Neural progenitor cell (in vitro differentiated cells): ENCODE measurements at places on chromosomes 2 and 18. TPM values are rescaled to one million over a fixed set of nuclear protein-coding genes. Genes with fewer than 3 reads are reported as not detected.

- H3K27me3 ChIP-seq = no peaks in the 10 kb centered on the region
- H3K36me3 ChIP-seq = no peaks in the 10 kb centered on the region
- peaks cover 16% of the 10 kb centered on the region for H3K4me1 ChIP-seq
- no peak overlapping the region for H3K27ac ChIP-seq
Measured at GRCh38 chr18:32337347-32337746, 133.3 kb downstream of the GAREM1 start.

GRCh38 chr2:103860016-103860415, 993.9 kb upstream of the POU3F3 start:
- H3K36me3 ChIP-seq = no peaks in the 10 kb centered on the region
- H3K27me3 ChIP-seq = no peaks in the 10 kb centered on the region
- DNase-seq = no peak
- no peaks in the 10 kb centered on the region for H3K4me1 ChIP-seq
- H3K4me3 ChIP-seq = no peak overlapping the region

DNA sequence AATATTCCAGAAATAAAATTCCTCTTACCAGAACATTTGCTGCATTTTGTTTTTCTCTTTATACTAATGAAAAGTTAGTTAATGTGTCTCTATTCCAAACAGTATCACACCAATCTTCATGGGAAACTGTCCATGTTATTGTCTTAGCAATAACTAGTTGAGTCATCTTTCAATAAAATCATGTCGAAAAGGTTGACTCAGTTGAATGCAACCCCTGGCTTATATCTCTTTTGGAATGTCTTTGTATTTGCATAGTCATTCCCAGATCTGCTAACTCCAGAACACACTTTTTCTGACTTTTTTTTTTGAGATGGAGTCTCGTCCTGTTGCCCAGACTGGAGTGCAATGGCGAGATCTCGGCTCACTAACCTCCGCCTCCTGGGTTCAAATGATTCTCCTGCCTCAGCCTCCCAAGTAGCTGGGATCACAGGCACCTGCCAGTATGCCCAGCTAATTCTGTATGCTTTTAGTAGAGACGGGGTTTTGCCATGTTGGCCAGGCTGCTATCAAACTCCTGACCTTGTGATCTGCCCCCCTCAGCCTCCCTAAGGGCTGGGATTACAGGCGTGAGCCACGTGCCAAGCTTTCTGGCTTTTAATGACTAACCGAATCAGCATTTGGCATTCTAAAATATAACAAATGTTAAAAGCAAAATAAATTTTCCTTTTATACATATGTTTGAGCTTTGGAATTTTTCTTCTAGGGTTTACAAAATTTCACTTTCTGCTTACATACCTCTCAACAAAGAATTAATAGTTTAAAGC, 133.2 kb upstream of the GULP1 start:
- no peak overlapping the region for H3K27ac ChIP-seq
- H3K4me3 ChIP-seq = no peak overlapping the region
- no peaks in the 10 kb centered on the region for H3K4me1 ChIP-seq
- no peaks in the 10 kb centered on the region for H3K27me3 ChIP-seq
- H3K36me3 ChIP-seq = no peaks in the 10 kb centered on the region

DNA sequence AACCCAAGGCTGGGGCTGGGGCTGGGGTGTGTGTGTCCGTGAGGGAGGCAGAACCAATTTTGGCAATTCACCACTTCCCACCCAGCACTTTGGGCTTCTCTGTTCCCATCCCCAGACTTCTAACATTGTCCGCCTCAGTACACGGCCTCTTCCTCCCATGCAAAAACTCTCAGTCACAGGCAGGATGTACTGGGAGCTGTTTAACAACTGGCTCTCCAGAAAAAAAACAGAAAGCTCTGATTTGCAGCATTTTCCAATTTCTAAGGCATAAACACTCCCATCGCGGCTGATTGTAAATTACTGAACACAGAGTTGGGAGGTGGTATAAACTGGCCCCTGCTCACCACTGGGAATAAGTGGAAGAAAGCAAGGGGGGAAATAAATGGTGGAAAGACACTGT, 73.1 kb upstream of the MAP4K3 start:
- H3K4me3 ChIP-seq = no peak overlapping the region
- peaks cover 13% of the 10 kb centered on the region for H3K4me1 ChIP-seq
- no peaks in the 10 kb centered on the region for H3K36me3 ChIP-seq
- H3K27ac ChIP-seq = no peak overlapping the region
- DNase-seq = no peak
- H3K27me3 ChIP-seq = no peaks in the 10 kb centered on the region

Gene ATP8B1
- 0.03 and 0.15 TPM in 2 replicates for total RNA-seq

Gene ADNP2
- total RNA-seq = 52.4 and 72.4 TPM in 2 replicates

Gene C2orf72
- total RNA-seq = 2.4 TPM in 2 replicates

DNA sequence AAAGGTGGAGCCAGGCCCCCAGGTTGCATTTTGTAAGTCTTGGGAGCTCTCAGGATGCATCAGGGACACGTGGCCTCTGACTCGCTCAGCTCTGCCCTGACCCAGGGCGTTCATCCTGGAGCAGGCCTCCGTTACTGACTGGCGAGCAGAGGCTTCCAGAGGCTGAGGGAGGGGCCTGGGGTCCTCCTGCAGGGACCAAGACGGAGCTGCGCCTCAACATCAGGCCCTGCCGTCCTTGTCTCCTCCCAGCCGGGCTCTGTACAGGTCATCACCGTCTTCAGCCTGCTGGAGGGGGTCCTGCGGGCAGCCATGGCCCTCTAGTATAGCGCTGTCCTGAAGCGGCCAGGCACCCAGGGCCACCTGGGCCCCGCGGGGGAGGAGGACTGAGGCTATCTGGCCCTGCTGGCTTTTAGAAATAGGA, 10.2 kb upstream of the ALPP start:
- H3K27me3 ChIP-seq = no peaks in the 10 kb centered on the region
- H3K36me3 ChIP-seq = no peaks in the 10 kb centered on the region
- H3K4me3 ChIP-seq = no peak overlapping the region
- no peak overlapping the region for H3K27ac ChIP-seq
- peak; percentile 23 for DNase-seq
- H3K4me1 ChIP-seq = peaks cover 13% of the 10 kb centered on the region

- H3K27ac ChIP-seq = no peak overlapping the region
- H3K4me3 ChIP-seq = no peak overlapping the region
- no peaks in the 10 kb centered on the region for H3K36me3 ChIP-seq
Measured at GRCh38 chr2:23563673-23564614, 179.0 kb downstream of the KLHL29 start.

DNA sequence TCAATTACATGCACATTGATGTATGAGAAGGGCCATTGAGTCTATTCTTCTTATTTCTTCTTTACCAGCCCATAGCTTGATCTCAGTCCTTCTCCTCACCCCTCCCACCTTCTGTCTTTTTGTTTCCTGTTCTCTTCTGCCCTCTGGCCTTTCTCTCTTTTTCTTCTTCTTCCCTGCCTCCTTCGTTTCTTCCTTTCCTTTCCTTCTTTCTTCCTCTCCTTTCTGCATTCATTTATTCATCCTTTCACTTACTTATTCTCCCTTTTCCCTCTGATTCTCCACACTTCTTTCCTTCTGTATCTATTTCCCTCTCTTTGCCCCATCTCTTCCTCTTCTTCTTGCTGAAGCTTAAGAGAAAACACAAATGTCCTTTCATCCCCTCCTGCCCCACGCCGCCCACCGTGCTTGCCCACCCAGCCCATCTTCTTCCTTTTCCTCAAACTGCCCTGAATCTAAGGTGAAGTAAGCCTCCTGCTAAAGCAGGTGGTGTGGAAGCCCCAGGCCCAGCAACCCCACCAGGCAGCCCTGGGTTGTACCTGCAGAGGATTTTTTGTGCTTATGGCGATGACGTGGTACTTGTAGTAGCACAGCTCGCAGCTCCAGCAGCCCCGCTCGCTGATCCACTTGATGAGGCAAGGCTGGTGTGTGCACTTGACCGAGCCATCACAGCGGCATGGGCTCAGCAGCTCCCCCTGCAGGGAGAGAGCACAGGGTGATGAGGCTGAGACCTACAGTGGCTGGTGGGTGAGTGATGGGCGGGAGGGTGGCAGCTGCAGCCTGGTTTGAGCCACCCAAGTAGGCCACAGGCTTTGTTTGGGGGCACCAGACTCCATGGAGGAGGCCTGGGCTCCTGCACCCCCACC, 89.0 kb downstream of the MARCHF4 start:
- no peaks in the 10 kb centered on the region for H3K27me3 ChIP-seq
- H3K36me3 ChIP-seq = no peaks in the 10 kb centered on the region
- H3K4me1 ChIP-seq = peaks cover 50% of the 10 kb centered on the region
- H3K4me3 ChIP-seq = no peak overlapping the region

Gene UGT1A4
- total RNA-seq = not detected in 2 replicates
